ENCODE measurements at places on chromosomes 2 and 18.
A peak's percentile ranks its signal among the peaks of the same experiment; 100 is the strongest.

- no peak for DNase-seq
Measured at GRCh38 chr2:2015646-2016045, 271.3 kb upstream of the PXDN start.

GRCh38 chr2:32342801-32343200, 14.0 kb upstream of the BIRC6 start:
- no peak for DNase-seq

- no peak for DNase-seq
Measured at GRCh38 chr18:25454270-25454659, 102.3 kb upstream of the ZNF521 start.

GRCh38 chr2:656676-657075, 20.5 kb downstream of the TMEM18 start:
- DNase-seq: no peak

GRCh38 chr2:188878716-188879115, 95.5 kb upstream of the COL3A1 start:
- no peak for DNase-seq

- no peak for DNase-seq
Measured at GRCh38 chr2:159712929-159713420, 669 bp downstream of the MARCHF7 start.

- DNase-seq: peak; percentile 48
Measured at GRCh38 chr18:62881509-62882016, 166.2 kb downstream of the PHLPP1 start.

- DNase-seq: no peak
Measured at GRCh38 chr2:2974982-2975381, 402.6 kb downstream of the EIPR1 start.

GRCh38 chr18:9328776-9329175, 5.8 kb upstream of the TWSG1 start:
- no peak for DNase-seq

GRCh38 chr2:17196380-17196779, 321.9 kb downstream of the RAD51AP2 start:
- no peak for DNase-seq

DNA sequence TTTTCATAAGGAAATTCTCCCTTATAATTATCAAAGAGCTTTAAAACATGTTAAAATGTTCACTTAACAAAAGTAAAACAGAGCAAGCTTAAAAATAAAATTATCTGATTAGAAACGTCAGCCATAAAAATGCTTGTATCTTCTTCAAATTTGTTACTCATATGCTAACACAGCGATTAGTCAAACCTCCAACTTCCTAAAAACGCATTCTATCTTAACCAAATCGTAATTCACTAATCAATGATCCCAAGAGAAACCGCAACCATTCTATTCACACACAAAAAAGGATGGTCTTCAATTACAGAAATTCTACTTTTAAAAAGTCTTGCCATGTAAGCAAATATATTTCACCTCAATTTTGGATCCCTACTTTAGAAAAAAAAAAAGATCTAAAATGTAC, 1.9 kb downstream of the STK17B start:
- DNase-seq: no peak

GRCh38 chr2:219332542-219332941, at the start of gene RESP18:
RESP18 (minus strand) TSS chr2:219332744.
- no peak for DNase-seq

DNA sequence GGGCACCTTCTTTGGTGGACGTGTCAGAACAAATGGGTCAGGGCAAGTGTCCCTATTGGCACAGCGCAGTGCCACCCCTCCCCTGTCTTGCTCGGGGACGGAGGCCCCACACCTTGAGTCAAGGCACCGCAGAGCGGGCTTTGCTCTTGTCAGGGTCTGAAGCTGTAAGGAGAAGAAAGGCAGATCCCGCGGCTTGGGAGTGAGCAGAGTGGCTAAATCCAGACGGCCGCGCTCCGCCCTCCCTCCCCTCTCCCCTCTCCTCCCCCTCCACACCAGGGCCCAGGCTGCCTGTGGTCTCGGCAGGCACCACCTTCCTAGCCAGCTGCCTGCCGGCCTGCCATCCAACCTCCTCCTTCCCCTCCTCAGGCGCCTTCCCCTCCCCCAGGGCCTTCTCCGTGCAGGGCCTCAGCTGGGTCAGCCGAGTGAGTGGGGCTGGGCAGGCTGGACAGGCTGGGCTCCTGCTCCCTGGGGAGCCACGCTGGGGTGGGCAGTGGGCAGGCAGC, 25.8 kb downstream of the SPEG start:
- DNase-seq: peak; percentile 38

DNA sequence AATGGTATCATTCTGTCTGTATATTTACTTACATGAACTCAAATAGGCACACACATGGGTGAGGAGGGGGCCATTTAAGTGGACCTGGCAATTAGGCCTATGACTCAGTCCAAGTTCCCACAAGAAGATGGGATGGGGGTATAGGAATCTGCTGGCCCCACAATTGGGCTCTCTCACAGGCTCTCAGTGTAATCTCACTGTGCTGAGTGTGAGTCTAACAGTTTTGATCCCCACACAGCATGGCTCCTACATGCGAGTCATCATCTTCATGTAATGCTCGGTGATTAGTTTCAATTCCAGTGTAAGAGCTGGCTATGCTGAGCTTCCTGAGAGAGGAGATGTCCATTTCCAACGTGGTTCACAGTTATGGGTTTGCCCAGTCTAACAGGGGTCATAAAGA, 114.0 kb downstream of the GATA6 start:
- no peak for DNase-seq

DNA sequence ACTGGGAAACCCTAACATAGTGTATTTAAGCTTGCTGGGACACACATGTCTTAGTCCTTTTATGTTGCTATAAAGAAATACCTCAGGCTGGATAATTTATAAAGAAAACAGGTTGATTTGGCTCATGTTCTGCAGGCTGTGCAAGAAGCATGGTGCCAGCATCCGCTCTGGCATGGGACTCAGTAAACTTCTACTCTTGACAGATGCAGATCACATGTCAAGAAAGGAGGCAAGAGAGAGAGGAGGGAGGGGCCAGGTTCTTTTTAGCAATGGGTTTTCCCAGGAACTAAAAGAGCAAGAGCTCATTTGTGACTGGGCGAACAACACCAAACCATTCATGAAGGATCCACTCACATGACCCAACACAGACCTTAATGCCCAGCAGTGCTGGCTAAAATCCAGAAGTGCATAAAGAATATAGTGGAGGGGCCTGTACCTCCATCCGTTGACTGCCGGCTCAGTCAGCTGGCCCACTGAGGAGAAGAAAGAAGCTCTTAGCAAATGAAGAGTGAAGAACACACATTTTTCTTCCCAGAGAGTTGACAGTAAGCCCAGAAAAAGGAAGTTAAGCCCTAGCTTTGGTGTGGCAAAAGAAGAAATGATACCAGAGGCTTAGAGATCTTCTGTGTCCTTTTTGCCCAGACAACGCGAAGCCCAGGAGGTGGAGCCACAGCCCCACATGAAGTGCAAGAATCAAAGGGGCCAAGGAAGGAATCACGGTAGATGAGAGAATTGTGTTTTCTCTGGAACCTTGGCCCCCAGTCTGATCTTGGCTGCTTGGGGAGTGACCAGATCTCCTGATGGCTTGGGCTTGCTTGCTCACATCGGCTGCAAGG, 183.5 kb upstream of the FAM98A start:
- DNase-seq: no peak

GRCh38 chr2:126792186-126792585, 106.5 kb upstream of the TEX51 start:
- no peak for DNase-seq

- DNase-seq: no peak
Measured at GRCh38 chr2:187483537-187483936, 35.5 kb upstream of the CALCRL start.

GRCh38 chr2:237092920-237093781, 7.5 kb downstream of the COPS8 start:
- no peak for DNase-seq

- no peak for DNase-seq
Measured at GRCh38 chr2:209473930-209474419, 50.1 kb downstream of the MAP2 start.

GRCh38 chr2:80326214-80326613, 21.7 kb upstream of the LRRTM1 start:
- DNase-seq: no peak

DNA sequence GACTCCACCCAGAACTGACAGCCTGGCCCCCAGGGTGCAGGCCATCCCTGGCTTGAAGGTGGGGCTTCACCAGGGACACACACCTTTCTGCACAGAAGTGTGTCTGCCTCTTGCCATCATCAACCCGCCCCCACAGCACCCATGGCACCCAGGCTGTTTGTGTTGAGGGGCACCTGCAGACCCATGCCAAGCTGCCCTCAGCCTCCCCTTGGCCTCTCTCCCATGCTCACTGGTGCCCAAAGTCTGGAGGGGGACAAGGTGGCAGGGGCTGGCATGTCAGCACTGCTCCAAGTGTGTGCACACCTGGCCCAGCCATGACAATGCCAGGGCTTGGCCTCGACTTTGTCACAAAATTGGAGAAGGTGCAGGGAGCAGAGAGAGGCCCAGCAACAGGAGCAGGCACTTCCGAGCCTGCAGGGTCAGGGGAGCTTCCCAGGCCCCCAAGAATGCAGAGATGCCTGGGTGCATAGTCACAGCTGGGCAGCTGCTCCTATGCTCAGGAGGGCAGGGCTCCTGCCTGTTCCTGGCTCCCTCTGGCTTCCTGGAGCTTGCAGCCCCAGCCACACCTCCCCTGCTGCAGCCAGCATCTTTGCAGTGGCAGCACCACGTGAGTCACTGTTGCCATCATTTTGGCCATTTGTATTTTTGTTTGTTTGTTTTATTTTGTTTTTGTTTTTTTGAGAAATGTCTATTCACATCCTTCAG, 280.6 kb upstream of the UBE2E3 start:
- no peak for DNase-seq

DNA sequence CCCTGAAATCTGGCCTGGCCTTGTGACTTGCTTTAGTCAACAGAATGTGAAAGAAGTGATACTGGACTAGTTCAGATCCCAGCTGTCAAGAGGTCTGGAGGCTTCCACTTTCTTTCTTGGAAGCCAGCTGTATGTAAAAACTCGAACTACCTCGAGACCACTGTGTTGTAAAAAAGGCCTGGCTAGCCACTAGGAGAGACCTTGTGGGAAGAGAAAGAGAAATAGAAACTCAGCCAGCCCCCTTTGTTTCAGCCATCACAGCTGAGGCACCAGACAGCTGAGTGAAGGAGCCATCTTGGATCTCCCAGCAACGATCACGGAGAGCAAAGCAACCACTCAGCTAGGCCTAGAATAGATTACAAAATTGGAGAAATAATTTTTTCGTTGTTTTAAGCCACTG, 324.9 kb upstream of the TCF4 start:
- DNase-seq: no peak

DNA sequence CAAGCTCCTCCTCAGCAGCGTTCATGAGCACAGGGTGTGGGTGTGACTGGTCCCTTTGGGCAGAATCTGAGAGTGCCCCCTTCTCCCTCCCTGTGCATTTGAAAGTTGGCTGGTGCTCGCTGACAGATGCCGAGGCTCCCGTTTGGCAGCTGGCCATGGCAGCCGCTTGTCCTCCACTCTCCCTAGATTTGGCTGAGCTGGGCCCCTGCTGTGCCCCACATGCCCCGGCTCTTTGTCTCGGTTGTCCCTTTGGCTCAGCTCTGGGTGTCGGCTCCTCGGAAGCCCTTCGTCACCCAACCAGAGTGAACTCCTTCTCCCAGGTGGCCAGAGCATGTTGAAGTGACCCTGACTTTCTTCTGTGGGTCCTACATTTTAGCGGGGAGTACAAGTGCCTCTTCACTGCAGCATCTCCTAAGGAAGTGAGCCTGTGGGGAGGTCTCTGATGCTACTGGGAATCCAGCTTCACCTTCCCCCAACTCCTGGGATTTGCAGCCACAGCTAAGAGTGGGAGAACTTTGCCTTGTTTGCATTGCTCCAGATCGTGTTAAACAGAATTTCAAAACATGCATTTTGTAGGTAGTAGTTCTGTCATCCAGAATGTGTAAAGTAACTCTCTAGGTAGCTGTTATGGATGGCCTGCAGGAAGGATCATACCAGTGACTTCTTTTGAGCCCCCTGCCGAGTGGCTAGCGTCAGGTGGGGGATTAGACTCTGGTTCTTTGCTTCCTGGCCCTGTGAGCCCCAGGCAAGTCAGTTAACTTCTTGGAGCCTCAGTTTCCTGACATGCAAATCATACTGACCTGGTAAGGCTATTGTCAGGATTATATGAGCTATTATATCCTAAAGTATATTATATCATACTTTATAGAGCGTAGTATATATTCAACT, 24.2 kb downstream of the HPCAL1 start:
- DNase-seq: no peak

- DNase-seq: no peak
Measured at GRCh38 chr2:240151477-240152031, 11.1 kb upstream of the OTOS start.

GRCh38 chr2:168758970-168759820, 43.2 kb upstream of the NOSTRIN start:
- DNase-seq: no peak

DNA sequence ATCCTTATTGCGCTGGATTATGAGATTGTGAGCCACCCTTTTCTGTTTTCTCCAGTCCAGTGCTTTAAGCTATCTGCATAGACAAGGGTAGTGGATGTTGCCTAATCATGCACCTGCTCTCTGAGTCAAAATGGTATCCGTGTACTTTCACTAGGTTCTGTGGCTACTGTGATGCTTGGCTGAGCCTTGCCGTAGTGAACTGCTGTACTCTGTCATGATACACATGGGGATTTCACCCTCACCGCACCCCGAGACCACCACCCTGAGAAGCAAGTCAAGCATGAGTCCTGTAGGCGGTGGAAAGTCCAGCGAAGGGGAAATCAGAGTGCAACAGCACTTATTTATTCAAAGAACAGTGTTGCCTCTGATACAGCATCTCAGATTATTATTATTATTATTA, 55.0 kb downstream of the ARHGAP25 start:
- DNase-seq: no peak

DNA sequence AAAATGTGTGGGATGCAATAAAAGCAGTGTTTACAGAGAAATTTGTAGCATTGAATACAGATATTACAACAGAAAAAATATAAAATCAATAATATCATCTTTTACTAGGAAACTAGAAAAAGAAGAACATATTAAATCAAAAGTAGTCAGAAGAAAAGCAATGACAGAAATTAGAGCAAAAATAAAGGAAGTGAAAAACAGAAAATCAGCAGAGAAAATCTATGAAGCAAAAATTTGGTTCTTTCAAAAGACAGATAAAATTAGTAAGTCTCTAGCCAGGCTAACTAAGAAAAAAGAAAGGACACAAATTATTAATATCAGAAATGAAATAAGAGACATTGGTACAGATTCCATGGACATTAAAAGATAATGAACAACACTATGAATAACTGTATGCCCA, 212.0 kb upstream of the MGAT5 start:
- no peak for DNase-seq

DNA sequence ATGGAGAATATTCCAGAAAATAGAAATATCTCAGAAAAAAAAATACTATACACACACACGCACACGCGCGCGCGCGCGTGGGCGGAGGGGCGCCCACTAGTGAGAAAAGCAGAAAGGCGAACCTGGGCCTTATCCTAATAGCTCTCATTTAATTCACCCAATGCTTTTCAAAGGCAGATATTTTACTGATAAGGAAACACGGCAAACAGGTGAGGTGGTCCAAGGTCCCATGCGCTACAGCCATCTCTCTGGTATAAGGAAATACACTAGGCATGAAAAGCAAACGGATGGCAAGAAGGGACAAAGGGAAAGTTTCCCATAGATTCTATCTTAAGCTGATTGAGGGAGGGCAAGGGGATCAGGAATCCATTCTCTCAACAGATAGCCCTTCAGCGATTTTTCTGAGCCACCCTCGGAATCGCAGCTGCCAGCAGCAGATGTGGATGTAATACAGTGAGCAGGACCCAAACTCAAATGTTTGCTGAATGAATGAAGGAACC, 136.7 kb downstream of the TMEM247 start:
- DNase-seq: no peak

Data from breast epithelium (tissue), 4 donors.